Activated T-cell treated with anti-CD3 and anti-CD28 coated beads, Interleukin-2, amount 50 U/mL, for 72 hours (primary cell): ENCODE measurements at places on chromosomes 7 and 10. TPM values are rescaled to one million over a fixed set of nuclear protein-coding genes. Genes with fewer than 3 reads are reported as not detected.

DNA sequence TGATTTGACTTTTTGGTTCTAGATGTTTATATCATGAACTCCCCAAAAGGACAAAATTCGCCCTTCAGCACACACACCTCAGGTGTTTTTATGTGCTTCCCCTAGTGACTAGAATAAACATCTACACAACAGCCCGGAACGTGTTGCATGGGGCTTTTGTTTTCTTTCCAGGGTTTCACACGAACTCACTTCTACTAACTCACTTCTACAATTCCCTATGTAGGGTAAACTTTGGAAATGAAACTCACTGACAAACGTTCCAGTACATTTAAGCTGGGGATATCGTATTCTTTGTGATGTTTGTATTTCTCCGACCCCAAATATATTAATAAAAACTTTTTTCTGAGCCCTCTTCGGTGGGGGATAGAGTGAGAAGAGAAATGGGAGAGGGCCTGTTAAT lies 1.4 kb downstream of the TRA2A start:
- H3K36me3 ChIP-seq = peaks cover 18% of the 10 kb centered on the region
- DNase-seq = peak; percentile 33
- peak overlapping the region; percentile 100 for H3K4me3 ChIP-seq
- H3K4me1 ChIP-seq = peaks cover 61% of the 10 kb centered on the region
- H3K27ac ChIP-seq = peak overlapping the region; percentile 100

DNA sequence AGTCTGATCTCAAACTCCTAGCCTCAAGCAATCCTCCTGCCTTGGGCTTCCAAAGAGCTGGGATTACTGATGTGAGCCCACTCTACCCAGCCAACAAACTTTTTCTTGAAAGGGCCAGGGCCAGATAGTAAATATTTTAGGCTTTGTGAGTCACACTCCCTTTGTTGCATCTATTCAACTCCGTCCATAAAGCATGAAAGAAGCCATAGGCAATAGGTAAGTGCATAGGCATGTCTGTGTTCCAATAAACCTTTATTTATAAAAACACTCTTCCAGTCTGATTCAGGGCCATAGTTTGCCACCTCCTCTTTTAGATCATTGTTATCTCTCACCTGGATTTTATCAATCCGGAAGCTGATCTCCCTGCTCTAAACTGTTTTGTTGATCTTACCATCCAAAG lies 105.6 kb upstream of the BMPER start:
- H3K27me3 ChIP-seq = no peaks in the 10 kb centered on the region
- H3K36me3 ChIP-seq = no peaks in the 10 kb centered on the region

GRCh38 chr7:43121973-43122372 lies 9.5 kb downstream of the HECW1 start:
- DNase-seq = no peak
- no peak overlapping the region for H3K27ac ChIP-seq
- H3K4me1 ChIP-seq = no peaks in the 10 kb centered on the region
- peaks cover 22% of the 10 kb centered on the region for H3K27me3 ChIP-seq
- no peak overlapping the region for H3K4me3 ChIP-seq
- no peaks in the 10 kb centered on the region for H3K36me3 ChIP-seq

Gene DRGX
- total RNA-seq = not detected

DNA sequence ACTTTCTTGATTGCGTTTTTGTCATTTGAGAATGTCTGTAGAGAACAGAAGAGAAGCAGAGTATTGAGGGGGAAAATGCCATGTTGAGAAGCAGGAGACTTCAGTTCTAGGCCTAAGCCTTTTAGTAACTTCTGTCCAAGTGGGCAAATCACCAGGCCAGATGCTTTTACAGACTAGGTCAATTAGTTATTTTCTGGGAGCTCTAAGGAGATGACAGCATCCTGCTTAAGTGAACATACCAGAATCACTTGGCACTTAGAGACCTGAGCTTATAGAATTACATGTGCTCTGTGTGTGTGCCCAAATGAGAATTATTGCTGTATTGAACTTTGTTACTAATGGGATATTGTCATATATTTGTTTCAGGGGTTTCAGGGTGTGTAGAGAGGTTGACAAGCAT lies 24.0 kb downstream of the AGK start:
- no peaks in the 10 kb centered on the region for H3K27me3 ChIP-seq
- no peak overlapping the region for H3K4me3 ChIP-seq
- no peak overlapping the region for H3K27ac ChIP-seq
- peaks cover 20% of the 10 kb centered on the region for H3K4me1 ChIP-seq
- H3K36me3 ChIP-seq = peaks cover 46% of the 10 kb centered on the region

GRCh38 chr10:1552881-1553670 lies 184.2 kb downstream of the ADARB2 start:
- no peaks in the 10 kb centered on the region for H3K36me3 ChIP-seq
- H3K4me3 ChIP-seq = no peak overlapping the region
- DNase-seq = no peak
- H3K4me1 ChIP-seq = no peaks in the 10 kb centered on the region
- H3K27ac ChIP-seq = no peak overlapping the region
- no peaks in the 10 kb centered on the region for H3K27me3 ChIP-seq

GRCh38 chr7:18778594-18778993 lies 283.0 kb downstream of the HDAC9 start:
- no peak overlapping the region for H3K27ac ChIP-seq
- no peaks in the 10 kb centered on the region for H3K4me1 ChIP-seq
- no peak for DNase-seq
- no peak overlapping the region for H3K4me3 ChIP-seq
- no peaks in the 10 kb centered on the region for H3K27me3 ChIP-seq

DNA sequence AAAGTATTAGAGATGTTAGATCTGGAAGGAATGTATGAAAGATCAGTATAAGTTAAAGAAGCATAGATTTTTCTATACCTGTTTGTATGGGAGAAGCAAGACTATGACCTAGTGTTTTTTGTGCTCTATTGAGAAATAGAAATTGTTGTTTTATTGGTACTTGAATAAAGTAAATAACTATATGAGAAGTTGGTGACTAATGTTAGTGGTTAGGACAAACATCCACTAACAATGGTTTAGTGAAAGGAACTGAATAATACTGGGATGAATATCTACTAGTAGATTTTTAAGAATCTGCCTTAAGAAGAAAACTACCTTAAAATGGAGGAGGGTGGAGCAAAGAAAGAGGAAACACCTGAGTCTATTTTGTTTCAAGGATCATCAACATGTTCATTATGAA lies 521.1 kb upstream of the POT1 start:
- H3K27ac ChIP-seq = no peak overlapping the region
- H3K36me3 ChIP-seq = no peaks in the 10 kb centered on the region
- DNase-seq = no peak
- H3K27me3 ChIP-seq = no peaks in the 10 kb centered on the region

DNA sequence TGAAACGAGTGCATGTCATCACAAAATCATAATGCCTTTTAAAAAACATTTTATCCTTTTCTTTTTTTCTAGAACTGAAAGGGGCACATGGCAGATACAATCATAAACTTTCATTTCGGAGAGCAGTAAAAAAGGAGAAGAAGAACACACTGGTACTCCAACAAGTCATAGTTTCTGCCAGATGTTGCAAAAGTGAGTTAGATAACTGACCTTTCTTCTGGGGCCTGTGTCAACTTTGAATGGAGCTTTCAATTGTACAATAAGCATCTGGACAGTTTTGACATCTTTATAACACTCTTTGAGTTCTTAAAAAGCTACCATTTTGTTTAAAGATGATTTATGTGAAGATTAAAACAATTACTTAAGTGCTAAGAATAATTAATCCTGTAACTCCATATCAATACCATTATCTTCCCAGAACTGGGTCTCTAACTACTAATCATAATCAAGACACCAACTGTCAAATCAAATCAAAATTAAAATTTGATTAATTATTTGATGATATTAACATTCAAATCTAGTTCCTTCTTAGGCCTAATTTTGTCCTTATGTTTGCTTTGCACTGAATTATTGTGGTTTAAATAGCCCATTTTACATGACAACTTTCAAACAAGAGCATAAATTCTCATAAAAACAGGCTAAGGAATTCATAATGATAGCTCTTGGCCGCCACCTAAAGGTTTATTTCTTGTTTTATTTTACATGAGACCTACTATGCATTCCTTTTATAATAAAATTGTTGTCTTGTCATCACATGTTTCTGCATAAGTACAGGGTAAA lies 19.5 kb upstream of the ITGB8 start:
- H3K27me3 ChIP-seq = peaks cover 5% of the 10 kb centered on the region
- no peak for DNase-seq
- H3K4me1 ChIP-seq = no peaks in the 10 kb centered on the region
- no peaks in the 10 kb centered on the region for H3K36me3 ChIP-seq
- no peak overlapping the region for H3K27ac ChIP-seq

Gene SFMBT2
- total RNA-seq = 42.1 TPM

GRCh38 chr7:129074994-129075393 lies 20.1 kb upstream of the TNPO3 start:
- no peak overlapping the region for H3K27ac ChIP-seq
- no peak overlapping the region for H3K4me3 ChIP-seq
- DNase-seq = no peak
- H3K4me1 ChIP-seq = peaks cover 8% of the 10 kb centered on the region

Gene PON1
- total RNA-seq = 0.65 TPM

Gene WDFY4
- 0.58 TPM for total RNA-seq

GRCh38 chr10:52570490-52570889 lies 202.1 kb downstream of the MBL2 start:
- no peak overlapping the region for H3K4me3 ChIP-seq
- DNase-seq = no peak
- no peak overlapping the region for H3K27ac ChIP-seq
- no peaks in the 10 kb centered on the region for H3K27me3 ChIP-seq
- no peaks in the 10 kb centered on the region for H3K36me3 ChIP-seq

DNA sequence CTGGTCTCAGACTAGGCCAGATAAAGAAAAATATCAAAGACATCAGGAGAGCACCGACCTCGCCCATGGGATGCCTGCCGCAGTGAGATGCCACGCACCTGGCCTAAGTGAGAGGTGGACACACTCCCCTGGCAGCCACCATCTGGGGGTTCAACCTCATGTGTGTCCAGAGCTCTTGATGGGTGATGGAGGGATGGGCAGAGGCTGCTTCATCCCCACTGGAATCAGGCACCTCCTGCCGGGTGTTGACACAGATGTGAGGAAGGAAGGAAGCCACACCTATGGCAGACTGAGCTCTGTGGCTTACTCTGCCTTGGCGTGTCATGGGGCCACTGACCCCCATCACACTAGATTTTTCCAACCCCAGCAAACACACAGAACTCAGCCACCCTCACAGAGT lies 11.4 kb downstream of the ZNF488 start:
- H3K4me1 ChIP-seq = peaks cover 7% of the 10 kb centered on the region
- no peaks in the 10 kb centered on the region for H3K36me3 ChIP-seq
- no peak overlapping the region for H3K4me3 ChIP-seq
- H3K27me3 ChIP-seq = peaks cover 24% of the 10 kb centered on the region
- no peak overlapping the region for H3K27ac ChIP-seq

- H3K4me3 ChIP-seq = no peak overlapping the region
- no peaks in the 10 kb centered on the region for H3K36me3 ChIP-seq
- peaks cover 18% of the 10 kb centered on the region for H3K4me1 ChIP-seq
- no peak overlapping the region for H3K27ac ChIP-seq
- DNase-seq = no peak
Observed at GRCh38 chr10:131892806-131893675, 7.8 kb upstream of the PPP2R2D start.

Gene CCDC172
- not detected for total RNA-seq

Gene ST7
- 7.2 TPM for total RNA-seq

DNA sequence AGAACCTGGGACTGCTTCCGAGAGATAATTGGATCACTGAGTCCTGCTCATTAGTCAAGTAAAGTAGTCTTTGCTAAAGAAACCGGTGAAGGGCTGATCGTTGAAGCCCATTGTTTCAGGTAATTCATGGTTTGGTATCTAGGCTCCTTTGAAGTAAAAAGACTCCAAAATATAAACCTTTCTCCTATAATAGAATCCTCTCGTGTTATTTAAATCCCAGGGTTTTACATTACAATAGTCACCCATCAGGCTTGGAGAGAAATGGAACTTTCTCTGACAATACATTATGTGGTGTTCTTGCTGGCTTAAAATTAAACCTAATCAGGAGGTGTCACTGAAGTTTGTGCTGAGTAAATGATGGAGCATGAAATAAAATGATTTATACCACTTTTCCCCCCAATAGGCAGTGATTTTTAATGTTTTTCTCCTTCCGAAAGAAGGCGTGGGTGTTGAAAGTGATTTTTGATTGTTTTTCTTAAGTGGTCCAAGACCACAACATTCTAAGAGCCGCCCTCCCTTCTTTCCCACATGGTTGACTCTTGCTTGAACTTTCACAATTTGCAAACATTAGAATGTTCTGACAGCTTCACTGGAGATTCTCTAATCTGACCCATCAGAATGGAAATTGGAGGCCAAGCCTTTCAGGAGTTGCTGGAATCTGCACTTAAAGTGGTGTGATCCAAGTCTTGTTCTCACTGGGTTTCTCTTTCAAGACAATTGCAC lies 44.2 kb downstream of the LRMDA start:
- no peaks in the 10 kb centered on the region for H3K4me1 ChIP-seq
- H3K27me3 ChIP-seq = peaks cover 26% of the 10 kb centered on the region
- H3K27ac ChIP-seq = no peak overlapping the region
- no peak for DNase-seq

DNA sequence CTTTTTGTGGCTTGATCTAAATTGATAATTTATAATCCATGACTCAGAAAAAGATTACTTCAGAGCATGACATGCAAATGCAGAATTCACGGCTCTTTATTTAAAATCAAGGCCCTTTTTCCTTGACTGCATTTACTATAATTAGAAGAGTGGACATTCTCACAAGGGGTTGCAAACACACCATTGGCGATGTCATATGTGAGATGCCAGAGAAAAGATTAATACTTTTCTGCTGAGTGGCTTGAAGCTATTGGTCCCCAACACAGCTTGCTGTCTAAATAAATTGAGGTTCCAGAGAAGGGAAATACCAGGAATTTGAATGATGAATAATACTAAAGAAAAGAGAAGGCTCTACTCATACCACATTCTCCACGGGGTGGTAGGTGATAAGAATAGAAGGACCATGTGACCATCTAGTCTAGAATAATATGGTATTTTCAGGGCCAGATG lies 78.7 kb upstream of the ARID5B start:
- H3K4me1 ChIP-seq = no peaks in the 10 kb centered on the region

DNA sequence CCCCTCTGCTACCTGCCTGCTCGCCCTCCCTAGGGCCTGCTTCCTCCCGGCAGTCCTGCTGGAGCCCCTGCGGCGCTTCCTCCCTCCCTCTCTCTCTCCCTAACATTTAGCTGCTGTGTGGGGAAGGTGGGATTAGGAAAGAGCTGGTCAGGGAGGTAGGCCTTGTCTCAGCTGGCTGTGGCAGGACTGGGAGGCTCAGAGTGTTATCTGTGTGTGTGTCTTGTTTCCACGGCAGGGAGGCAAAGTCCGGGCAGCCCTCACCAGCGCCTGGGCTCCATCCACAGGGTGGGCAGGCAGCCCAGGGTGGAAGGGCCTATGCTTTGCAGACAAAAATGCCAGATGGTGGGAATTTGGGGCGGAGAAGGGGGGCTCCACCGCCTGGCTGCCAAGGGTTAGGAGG lies 105.7 kb downstream of the RPS24 start:
- H3K4me1 ChIP-seq = no peaks in the 10 kb centered on the region
- no peak overlapping the region for H3K27ac ChIP-seq
- no peaks in the 10 kb centered on the region for H3K36me3 ChIP-seq
- DNase-seq = no peak
- H3K4me3 ChIP-seq = no peak overlapping the region

GRCh38 chr10:63219749-63220148 lies 86.6 kb downstream of the NRBF2 start:
- no peaks in the 10 kb centered on the region for H3K27me3 ChIP-seq
- H3K27ac ChIP-seq = peak overlapping the region; percentile 68
- DNase-seq = no peak

Gene OR2A42
- total RNA-seq = not detected

GRCh38 chr10:33506838-33507661 lies 172.6 kb upstream of the NRP1 start:
- peaks cover 50% of the 10 kb centered on the region for H3K27me3 ChIP-seq
- DNase-seq = no peak
- H3K36me3 ChIP-seq = no peaks in the 10 kb centered on the region
- H3K4me1 ChIP-seq = peaks cover 9% of the 10 kb centered on the region
- no peak overlapping the region for H3K27ac ChIP-seq
- no peak overlapping the region for H3K4me3 ChIP-seq
